HCT116 (cell line): ENCODE measurements at places on chromosomes 1 and 21.

DNA sequence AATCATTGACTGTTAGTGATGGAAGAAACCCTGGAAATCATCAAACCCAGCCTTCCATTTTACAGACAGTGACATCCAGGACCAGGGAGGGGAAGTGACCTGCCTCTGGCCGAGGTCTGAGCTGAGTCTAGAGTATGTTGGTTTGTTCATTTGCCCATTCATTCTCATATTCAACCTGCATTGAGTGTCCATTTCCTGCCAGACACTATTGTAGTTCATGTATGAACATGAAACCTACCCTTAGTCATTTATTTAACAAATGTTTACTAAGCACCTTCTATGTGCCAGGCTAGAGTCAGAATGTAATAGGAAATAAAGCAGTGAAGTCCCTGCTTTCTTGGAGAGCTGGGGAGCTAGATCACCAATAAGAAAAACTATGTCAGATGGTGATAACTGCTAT lies 51.3 kb downstream of the KCND3 start:
- no peaks in the 10 kb centered on the region for H3K36me3 ChIP-seq
- peaks cover 3% of the 10 kb centered on the region; the same call in 1 of the 2 replicates for H3K4me1 ChIP-seq
- DNase-seq: no peak

- H3K27ac ChIP-seq: no peak overlapping the region
- DNase-seq: no peak
- no peak overlapping the region for H3K4me3 ChIP-seq
- no peaks in the 10 kb centered on the region for H3K4me1 ChIP-seq
Measured at GRCh38 chr1:110069404-110070281, 829 bp downstream of the ALX3 start.

GRCh38 chr1:200046115-200046514 lies 18.6 kb downstream of the NR5A2 start:
- no peaks in the 10 kb centered on the region for H3K4me1 ChIP-seq
- no peaks in the 10 kb centered on the region for H3K27me3 ChIP-seq
- no peak overlapping the region for H3K4me3 ChIP-seq
- no peaks in the 10 kb centered on the region for H3K36me3 ChIP-seq

- peaks cover 24% of the 10 kb centered on the region for H3K4me1 ChIP-seq
- no peaks in the 10 kb centered on the region for H3K36me3 ChIP-seq
- DNase-seq: no peak
- H3K27me3 ChIP-seq: no peaks in the 10 kb centered on the region
Measured at GRCh38 chr1:162193815-162194214, 124.3 kb downstream of the NOS1AP start.
